ENCODE measurements at places on chromosomes 5 and 9.

- DNase-seq, result no peak
These were observed 85.3 kb downstream of the PAPPA start for GRCh38 chr9:116238776-116239340.

DNA sequence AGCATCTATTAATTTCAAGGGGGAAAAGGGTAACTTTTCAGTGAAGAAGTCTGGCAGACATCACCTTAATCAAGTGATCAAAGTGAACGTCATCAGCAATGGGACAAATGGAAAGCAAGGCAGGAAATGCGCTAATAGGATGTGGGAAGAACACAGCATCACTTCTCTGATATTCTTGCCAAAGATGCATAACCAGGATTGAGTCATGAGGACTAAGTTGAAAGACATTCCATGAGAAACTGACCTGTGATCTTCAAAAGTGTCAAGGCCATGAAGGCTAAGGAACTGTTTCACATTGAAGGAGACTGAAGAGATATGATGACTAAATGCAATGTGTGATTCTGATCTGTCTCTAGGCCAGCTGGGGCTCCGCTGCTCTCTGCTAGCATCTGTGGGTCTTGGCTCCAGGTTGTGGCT is 92.9 kb downstream of the NDFIP1 start:
- no peak for DNase-seq

DNA sequence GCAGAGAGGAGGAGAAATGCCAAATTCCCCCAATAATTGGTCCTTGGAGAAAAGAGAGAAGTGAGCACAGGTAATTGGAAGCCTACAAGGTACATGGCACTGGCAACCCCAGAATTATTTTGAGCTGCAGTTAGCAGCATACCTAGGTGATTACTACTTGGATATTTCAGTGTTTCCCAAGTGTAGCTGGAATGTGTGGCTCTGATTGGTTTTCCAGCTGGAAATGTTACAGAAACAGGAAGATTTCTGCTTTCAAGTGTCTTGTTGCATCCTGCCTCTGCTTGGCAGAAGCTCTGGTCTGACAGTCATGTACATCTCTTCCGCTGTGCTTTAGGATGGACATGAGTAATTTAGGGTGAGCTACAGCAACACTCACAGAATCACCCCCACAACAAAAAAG is 262.1 kb downstream of the ENC1 start:
- DNase-seq, result no peak

DNA sequence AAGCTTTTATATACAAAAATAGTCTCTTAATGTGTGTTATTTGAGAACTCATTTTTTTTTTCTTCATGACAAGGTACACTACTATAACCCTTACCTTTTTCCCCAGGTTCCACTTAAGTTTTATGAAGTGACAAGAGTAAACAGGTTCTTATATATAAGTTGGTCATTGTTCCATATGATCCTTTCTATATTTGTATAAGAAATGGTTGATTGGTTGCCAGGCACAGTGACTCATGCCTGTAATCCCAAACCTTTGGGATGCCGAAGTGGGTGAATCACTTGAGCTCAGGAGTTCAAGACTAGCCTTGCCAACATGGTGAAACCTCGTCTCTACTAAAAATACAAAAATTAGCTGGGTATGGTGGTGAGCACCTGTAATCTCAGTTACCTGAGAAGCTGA is 108.3 kb downstream of the PCSK1 start:
- DNase-seq, result no peak

DNA sequence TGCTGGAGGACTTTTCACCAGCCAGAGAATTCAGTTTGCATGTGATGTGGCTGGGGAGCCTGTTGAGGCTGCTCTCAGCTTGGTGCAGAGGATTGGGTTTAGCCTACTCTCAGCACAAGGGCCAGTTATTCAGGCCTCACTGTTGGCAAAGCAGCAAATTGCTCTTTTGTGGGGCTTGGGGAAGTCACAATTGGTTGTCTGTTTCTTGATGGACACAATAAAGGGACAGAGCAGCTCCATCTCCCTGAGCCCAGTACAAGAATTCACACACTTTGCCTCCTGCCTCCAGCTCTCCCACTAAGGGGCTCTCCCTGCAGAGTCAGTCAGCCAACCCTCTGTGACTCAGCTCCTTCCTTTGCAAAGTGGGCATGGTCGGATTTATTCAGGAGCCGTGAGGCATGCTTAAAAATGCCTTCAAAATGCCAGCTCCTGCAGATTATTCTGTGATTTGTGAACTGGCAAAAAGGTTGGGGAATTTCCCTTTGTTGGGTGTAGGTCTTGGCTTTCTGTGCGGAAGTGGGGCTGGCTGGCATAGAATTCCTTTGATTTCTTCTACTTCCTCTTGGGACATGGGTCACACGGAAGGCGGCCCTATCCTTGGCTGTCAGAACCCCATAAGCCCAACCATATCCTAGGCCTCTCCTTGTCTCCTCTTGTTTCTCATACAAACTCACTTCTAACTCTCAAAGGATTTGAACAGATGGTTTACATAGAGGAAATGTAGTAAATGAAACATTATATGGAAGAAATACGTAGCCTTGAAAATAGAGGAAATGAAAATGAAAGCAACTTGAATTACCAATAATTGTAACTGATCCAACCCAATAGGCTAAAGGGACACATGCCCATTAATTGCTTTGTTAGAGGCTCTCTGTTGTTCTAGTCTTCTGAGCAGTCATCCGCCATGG is 118.7 kb upstream of the CD180 start:
- DNase-seq, result peak; percentile 34

- no peak for DNase-seq
These were observed 15.8 kb downstream of the PTPA start for GRCh38 chr9:129126749-129127618.

- no peak for DNase-seq
These were observed 1.2 kb upstream of the OMD start for GRCh38 chr9:92425474-92425873.

- no peak for DNase-seq
These were observed 60.8 kb downstream of the FOXD1 start for GRCh38 chr5:73387601-73388305.

DNA sequence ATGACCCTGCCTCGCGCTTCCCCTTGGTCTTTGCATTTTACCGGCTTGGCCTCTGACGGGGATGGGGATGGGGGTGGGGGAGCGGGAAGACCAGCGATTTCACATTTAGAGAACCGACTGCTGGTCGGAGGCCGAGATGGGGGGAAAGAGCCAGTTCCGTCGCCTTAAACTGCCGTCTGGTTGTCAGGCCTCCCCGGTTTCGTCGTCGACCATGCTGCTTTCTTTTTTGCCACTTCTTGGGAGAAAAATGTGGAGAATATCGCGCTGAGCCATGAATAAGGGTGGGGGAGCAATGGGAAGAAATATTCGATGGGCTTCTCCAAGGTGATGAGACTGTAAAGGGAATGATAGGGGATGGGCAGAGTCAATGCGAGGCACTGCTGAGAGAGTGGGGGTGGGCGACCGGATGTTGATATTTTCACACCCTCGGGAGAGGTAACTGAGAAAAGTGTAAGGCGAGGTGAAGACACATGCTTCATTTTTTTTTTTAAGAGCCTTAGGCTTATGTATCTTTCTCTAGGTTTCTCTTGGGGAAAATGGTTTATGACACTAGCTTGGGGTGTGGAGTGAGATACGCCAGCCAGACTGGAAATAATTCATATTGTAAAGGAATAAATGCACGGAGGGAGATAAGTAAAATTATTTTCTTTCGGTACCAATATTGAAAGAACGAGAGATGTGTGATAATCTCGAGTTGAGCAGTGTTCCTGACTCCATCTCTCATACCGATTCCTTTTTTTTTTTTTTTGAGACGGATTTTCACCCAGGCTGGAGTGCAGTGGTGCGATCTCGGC is 1.1 kb downstream of the KIF2A start:
- peak; percentile 63 for DNase-seq

DNA sequence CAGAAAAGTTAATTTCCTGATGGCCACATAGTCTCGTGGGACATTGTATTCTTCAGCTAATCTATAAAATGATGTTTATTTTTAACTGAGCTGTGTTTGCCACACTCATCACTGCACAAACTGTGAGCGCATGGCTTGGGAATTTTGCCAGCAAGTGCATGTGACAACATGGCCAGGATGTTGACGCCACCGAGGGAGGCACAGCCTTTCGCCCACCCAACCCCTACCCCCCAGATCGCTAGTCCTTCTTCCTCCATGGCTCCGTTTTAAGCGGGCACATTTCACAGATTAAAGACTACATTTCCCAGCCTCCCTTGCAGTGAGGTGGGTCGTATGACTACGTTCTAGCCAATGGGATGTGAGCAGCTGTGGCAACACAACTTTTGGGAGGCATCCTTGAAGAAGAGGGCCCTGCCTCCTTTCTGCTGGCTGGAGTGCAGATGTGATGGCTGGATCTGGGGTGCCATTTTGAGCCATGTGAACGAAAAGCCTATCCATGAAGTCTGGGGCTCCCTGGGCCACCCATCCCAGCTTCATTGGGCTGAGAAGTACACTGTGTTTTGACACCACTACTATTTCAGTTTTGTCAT is 7.9 kb downstream of the NRARP start:
- no peak for DNase-seq

- peak; percentile 31 for DNase-seq
These were observed 518 bp downstream of the UBE2B start for GRCh38 chr5:134371834-134372340.

GRCh38 chr5:98602534-98603112 is 170.8 kb upstream of the RGMB start:
- DNase-seq, result no peak

- DNase-seq, result no peak
These were observed 177.6 kb upstream of the TLX3 start for GRCh38 chr5:171131497-171131896.

GRCh38 chr9:81268048-81268447 is 421.3 kb downstream of the TLE1 start:
- DNase-seq, result no peak

GRCh38 chr9:116594547-116594946 is 92.6 kb upstream of the TRIM32 start:
- DNase-seq, result no peak

All from naive B cell (primary cell).